H54 (cell line): ENCODE measurements at places on chromosomes 16 and 17.

DNA sequence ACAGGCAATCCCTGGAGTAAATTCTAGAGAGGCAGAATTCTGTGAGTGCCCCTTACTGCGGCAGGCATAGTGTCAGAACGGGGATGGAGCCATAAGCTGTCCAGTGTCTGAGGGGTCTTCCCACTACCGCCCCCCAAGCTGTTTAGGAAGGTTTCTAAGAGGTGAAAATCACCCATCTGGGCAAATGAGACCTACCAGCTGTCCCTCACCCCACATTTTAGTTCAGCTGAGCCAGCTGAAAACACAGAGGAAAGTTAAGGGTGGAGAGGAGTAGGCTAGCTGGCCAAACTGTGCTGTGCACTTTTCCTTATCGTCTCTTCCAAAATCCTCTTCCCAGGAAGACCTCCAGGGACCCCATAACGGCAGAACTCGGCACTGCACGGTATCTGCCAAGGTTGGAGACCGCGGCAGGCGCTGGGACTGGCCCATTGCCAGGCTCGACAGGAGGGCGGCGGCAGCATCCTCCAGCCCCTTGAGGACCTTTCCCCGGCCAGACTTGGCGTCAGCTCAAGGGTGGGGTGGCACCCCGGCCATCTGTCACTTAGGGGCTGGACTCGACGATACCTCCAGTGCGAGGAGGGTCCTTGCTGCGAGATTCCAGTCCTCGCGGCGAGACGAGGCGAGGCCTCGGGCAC lies 955 bp downstream of the ACLY start:
- no peak for DNase-seq

DNA sequence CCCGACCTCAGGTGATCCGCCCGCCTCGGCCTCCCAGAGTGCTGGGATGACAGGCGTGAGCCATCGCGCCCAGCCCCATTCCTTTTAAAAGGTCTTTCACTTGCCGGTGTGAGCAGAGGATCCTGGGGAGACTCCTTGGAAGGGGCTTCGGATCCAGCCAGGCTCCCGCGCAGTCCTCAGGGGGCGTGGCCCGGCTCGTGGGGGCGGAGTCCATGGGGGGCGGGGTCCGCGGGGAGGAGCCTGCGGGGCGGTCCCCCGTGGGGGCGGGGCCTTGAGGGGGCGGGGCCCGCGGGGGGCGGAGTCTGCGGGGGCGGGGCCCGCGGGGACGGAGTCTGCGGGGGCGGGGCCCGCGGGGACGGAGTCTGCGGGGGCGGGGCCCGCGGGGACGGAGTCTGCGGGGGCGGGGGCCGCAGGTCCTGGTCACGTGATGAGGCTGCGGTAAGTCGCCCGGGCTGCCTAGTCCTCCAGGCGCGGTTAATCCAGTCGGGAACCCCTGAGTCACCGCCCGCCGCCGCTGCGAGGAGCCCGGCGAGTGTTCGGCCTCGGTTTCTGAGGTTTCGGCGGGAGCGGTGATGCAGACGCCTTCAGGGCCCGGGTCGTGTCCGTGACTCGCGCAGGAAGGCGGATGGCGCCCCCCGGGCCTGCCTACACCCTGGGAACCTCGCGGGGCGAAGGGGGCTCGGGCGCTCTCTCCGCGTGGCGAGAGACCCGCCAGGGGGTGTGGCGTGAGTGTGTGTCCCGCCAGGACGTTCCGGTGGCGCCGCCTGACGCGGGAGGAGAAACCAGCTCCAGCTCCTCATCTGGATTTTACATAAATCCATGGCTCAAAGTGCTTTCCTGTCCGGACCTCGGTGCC lies 23.6 kb upstream of the ABR start:
- DNase-seq, result peak; percentile 75

DNA sequence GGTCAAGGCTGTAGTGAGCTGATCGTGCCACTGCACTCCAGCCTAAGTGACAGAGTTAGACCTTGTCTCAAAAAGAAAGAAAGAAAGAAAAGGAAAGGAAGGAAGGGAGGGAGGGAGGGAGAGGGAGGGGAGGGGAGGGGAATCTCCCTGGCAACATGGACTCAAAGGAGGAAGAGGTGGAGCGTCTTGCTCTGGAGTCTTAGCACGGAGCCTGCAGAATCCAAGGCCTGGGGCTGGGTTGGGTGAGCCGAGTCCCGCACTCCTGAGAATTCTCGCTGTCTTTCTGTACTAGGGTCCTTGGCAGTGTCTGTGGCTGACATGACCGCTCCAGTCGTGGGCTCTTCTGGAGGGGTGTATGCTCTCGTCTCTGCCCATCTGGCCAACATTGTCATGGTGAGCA lies 36.9 kb downstream of the C17orf75 start:
- DNase-seq, result no peak

DNA sequence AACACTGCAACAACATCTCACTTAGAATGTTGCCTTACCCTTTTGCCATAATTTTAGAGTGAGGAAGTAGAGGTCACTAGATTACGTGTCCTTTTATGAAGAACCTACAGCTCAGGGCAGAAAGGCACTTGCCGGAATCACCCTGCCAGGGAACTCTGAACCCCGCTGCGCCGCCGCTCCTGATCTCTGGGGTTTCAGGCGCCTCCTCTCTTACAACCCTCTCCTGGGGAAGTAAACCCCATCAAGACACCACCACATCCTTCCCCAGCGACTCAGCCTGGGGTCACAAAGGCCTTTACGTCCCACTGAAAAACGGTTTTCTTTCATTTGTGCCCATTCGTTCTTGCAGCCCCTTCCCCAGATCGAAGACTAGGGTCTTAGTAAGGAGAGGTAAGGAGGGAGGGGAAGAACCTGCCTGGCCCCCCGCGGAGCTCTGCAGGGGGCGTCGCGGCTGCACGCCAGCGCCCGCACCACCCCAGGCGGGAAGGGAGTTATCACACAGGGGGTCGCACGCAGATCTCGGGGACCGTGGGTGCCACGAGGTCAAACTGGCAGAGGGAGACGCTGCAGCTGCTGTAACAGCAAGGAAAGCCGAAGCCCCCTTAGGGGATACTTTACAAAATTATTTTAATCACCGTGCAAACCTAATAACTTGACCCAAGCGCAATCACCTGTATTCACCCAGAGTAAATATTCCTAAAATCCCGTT lies 1.0 kb upstream of the HLF start:
- no peak for DNase-seq

DNA sequence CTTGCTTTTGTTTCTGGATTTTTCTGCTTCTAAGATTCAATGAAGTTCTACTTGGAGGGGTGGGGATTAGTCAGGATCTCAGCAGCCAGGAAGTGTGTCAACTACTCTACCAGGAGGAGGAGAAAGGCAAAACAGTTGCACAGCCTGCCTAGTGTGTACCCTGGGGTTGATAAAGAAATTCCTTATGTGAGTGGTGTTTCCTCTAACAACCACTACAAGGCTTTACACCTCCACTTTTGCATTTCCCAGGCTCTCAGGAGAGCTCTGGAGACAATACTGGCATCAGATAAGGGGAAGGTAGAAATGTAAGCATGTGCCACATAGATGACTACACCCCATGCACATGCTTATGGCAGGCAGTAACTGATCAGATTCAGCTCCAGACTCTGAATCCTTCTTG lies 174.6 kb downstream of the TOX3 start:
- DNase-seq, result no peak

- no peak for DNase-seq
Measured at GRCh38 chr16:48011466-48011865, 144.3 kb downstream of the ABCC12 start.

- no peak for DNase-seq
Measured at GRCh38 chr17:65892912-65893377, 299.0 kb downstream of the CEP112 start.

GRCh38 chr17:41579484-41580243 lies 7.0 kb downstream of the KRT14 start:
- DNase-seq, result peak; percentile 92

- DNase-seq, result no peak
Measured at GRCh38 chr16:3986235-3986544, 105.7 kb upstream of the CREBBP start.

- DNase-seq, result no peak
Measured at GRCh38 chr17:74330446-74330845, 4.4 kb downstream of the KIF19 start.

GRCh38 chr16:77657016-77657415 lies 65.3 kb upstream of the NUDT7 start:
- DNase-seq, result no peak

DNA sequence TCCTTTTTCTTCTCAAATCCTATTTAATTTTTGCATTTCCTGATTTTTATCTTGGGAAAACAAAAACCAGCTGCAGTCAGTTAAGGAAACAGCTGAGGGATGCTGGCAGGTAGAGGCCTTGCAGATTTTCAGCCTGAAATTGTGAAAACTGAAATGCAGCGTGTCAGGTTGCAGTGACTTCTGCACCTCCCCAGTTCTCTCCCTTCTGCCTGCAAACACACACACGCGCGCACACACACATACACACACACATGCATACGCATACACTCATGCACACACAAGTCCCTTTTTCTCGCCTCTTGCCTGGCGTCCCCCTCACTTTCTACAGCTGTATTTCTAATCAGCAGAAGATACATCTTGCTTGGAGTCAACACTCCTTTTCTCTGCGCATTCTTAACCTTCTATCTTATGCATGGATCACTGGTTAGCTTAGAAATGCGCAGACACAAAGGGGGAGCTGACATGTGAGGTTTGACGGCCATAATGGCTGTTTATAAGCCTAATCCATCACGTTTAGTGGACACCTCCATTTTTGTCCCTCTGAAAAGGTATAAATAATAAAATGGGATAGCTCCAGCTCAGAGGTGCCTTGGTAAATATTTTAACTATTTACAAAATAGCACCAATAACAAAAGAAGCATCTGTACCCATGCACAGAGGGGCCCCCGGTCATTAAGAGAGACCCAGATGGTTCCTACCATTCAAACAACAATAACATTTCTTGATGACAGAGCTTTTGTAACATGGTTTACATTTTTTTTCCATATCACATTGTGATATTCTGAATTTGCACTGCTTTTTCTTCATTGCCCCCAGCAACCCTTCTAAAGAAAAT lies 392.1 kb upstream of the SALL1 start:
- no peak for DNase-seq

DNA sequence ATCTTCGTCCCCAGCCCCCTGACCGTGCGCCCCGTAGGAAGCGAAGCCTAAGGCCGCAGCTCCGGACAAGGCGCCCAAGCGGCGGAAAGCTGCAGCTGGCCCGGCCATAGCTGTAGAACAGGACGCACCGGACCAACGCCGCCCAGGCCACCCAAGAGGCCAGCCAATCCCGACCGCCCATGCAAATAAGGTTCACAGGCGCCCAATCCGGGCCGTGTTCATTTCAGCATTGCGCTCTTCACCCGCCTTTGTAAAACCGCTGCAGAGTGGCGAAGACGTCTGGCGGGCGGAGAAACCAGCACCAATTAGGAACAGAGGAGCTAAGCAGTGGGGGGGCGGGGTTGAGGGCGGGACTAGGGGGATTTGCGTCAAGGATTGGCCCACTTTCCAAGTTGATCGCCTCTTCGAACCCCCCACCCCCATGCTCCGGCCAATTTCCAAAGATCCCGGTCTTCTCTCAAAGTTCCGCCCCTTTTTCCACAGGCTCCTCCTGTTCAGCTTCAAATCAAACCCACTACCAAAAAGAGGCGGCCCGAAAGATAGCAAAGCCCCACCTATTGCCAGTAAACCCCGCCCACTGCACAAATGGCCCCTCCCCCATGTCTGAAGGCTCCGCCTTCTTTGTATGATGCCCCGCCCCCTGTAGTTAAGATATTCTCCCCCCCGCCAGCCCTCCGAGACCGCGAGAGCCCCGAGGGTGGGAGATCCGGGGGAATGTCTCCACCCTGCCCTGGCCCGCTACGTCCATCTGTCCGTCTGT lies at the start of gene TMEM256:
Gene TMEM256 (minus strand): TSS at position 121 of the 760 bp plus-strand sequence. CDS start 13 bp downstream, at position 108.
- DNase-seq, result peak; percentile 95

DNA sequence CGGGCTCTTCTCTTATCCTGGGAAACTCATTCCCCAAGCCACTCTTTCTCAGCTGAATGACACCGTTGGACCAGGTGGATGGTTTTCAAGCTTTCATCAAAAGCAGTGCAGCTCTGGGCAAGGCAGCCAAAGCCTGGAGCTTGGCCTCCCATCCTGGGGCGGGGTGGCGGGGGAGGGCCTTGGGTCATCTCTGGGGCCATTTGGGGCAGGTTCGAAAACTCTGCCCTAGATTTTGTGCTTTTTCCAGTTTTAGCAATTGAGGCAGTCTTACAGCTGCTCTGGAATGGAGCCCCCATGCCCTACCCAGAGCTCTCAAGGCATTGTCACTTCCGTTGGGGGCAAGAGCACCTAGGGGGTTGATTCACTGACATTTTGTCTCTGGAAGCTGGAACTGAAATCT lies 9.1 kb downstream of the MPRIP start:
- no peak for DNase-seq

DNA sequence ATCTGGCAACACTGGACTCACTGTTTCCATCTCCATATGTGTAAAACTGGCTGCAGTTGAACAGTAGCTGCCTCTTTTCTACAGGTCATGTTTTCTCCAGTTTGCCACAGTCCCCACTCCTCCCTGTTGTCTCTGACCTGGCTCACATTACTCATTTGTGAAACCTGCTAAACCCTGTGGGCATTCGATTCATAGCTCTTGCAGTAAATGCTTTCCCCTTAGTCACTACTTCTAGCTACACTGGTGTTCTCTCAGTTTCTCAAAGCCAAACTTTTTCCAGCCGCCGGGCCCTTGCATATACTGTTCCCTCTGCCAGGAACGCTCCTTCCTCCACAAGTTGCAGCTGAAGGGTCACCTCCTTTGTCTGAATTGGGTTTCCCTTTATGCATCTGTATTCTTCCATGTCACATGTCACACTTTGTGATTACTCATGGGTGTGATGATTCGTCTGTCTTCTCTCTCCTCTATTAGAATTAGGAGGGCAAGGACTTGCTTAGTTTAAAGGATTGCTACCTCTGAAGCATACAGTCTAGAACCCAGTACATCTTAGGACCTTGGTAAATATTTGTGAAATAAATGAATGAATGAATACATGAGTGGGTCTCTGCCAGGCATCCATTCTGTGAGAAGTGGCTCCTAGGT lies 15.0 kb upstream of the MT4 start:
- no peak for DNase-seq

DNA sequence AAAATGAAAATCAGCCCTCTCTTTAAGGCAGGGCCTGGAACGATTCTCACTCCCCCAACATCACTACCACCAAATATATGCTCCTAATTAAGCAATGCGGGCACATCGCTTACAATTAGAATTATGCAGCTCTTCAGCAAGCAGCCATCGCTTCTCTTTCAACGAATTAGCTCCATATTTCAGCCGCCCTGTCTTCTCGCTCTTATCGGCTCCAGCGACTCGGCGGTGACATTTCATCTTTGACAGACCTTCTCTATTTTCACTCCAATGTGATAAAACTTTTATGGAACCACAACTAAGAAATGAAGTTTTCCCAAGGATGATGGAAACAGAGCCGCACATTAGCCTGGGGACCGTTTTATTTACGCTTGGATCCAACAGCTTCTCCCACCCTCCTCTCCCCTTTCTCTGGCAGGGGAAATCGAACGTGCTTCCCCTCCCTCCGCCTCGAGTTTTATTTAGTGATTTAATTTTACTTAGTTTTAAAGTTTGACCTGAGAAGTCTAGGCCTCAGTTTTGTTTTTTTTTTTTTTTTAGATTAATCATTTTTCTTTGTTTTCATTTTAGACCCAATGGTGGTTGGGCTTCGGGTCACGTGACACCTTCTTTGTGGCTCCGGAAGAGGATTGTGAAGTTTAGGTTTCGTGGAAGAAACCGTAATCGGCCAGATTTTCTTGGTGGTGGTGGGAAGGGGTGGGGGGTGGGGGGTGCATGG lies 3.1 kb upstream of the HOXB2 start:
- DNase-seq, result no peak
